ENCODE measurements at places on chromosomes 1 and 21.

DNA sequence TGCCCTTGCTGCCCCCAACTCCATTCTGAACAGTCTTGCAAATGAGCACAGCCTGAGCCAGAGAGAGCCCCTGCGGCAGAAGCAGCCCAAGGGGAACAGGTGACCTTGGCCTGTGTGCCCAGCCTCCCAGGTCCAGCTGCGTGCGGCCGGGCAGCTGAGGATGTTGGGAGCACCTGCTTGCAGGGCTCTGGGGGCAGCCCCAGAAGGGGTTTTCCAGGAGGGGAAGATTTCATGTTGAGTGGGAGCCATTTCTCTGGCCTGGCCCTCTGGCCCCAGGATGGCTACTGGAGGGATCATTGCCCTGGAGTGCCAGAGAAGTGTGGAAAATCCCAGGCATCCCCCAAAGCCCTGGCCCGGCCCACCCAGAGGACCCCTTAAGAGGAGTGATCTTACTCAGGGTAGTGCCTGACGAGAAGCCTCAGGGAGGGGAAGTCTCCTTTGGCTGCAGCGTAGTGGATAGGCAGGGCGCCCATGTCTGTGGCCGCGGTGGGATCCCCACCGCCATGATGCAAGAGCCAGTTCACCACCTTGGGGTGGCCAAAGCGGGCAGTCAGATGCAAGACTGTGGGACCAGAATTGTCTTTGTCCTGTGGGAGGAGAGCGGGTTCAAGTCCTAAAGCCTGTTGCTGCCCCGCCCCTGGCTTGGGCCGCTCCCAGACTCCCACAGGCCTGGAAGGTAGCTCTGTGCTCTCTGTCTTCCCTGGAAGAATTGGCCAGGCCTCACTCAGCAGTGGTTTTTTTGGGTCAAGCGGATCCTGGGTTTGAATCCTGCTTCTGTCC, 20.6 kb upstream of the RNU1-4 start:
- no peak for DNase-seq

DNA sequence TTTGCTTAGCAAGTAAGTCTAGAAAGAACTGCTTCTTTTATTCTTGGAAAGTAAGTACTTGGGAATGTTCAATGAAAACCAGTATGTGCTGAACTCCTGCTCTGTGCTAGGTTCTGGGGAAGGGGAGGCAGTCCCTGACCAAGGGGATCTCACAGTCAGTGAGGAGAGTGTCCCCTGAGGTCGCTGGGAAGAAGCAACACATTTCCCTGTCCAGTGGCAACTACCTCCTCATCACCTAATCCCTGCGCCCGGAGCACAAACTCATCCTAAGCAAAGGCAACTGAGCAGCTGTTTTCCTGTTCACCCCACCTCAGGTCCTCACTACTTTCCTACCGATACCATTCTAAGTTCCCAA, 61.7 kb upstream of the ANGPTL1 start:
- DNase-seq: no peak

- peak; percentile 25 for DNase-seq
Observed at GRCh38 chr1:51517361-51518032, 1.6 kb downstream of the EPS15 start.

- no peak for DNase-seq
Observed at GRCh38 chr1:25797939-25798338, 2.1 kb upstream of the SELENON start.

GRCh38 chr1:1179983-1180861, 6.5 kb downstream of the TTLL10 start:
- DNase-seq: no peak

DNA sequence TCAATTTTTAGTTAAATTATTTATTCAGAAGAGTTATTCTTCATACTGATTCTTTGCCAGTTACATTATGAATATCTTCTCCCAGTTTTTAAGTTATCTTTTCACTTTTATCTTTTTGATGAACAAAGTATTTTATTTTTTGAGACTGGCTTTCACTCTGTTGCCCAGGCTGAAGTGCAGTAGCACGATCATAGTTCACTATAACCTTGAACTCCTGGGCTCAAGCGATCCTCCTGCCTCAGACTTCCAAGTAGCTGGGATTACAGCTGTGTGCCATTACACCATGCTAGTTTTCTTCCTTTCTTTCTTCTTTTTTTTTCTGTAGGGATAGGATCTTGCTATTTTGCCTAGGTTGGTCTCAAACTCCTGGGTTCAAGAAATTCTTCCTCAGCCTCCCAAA, 3.5 kb downstream of the GORAB start:
- DNase-seq: no peak

GRCh38 chr1:923991-924655, 400 bp downstream of the SAMD11 start:
- DNase-seq: no peak

DNA sequence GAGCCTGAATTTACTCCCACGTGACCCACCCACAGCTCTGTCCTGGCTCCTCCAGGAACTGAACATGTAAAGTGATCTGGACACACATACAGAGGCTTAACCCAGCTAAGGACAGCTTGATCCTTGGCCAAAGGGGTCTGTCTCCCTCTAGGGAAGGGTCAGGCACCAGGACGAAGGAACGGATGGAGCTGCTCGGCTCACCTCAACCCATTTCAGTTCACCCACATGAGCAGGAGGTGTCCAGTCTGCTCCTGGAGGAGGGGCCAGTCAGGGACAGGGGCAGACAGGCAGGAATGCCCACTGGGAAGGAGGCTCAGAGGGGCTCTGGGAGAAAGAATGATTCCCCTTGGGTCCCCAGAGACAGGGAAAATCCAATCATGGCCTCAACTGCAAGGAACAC, 567.2 kb downstream of the PTPRU start:
- DNase-seq: no peak

DNA sequence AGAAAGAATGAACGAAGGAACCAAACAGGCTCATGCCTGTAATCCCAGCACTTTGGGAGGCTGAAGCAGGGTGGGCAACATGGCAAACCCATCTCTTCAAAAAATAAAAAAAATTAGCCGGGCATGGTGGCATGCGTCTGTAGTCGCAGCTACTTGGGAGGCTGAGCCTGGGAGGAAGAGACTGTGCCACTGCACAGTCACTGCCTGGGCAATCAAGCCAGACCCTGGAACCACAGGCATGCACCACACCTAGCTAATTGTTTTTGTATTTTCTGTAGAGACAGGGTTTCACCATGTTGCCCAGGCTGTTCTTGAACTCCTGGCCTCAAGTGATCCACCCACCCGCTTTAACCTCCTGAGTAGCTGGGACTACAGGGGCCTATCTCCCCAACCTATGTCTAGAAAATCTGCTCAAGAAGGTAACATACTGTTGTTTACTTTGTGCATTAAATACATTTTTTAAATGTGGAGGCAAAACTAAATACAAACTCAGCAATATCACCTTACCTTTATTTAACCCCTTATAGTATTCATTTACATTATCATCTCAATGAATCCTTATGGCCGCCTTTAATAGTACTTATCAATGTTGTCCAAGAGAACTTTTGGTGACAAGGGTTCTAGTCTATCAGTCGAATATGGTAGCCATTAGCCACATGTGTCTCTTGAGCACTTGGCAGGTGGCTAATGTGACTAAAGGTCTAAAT, 2.7 kb downstream of the KHDC4 start:
- DNase-seq: no peak

DNA sequence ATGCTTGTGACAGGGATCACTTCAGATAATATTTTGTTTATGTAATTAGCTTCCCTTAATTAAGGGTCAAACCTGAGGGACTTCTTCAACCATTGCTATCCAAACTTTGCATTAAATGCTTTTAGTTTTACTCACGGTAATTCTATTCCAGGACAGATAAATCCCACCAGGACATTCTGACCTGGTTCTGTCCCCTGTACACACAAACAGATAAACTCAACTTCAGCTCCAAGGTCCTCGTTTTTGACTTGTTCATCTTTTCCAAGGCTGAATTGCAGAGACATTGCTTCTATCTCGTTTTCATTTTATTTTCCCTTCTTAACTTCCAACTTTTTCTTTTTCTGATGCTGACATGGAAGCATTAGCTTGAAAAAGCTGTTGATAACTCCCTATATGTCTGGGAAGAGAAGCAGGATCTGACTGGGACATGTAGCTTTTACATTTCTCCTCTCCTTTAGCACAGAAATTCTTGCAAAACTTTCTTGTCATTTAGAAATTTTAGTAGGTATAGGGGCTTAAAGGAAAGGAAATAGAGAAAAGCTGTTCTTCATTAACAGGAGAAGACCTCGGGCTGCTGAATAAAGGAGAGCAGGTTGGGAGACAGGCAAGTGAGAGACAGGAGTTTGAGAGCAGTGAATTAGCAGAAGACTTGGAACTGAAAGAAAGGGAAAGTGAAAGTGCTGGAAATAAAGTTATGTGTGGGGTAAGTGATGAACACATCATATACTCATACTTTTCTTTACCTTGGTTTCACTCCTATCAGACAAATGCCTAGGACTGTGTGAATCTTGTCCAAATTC, 231.7 kb upstream of the B3GALT2 start:
- no peak for DNase-seq

GRCh38 chr1:157103268-157103667, 3.7 kb upstream of the ETV3L start:
- no peak for DNase-seq

DNA sequence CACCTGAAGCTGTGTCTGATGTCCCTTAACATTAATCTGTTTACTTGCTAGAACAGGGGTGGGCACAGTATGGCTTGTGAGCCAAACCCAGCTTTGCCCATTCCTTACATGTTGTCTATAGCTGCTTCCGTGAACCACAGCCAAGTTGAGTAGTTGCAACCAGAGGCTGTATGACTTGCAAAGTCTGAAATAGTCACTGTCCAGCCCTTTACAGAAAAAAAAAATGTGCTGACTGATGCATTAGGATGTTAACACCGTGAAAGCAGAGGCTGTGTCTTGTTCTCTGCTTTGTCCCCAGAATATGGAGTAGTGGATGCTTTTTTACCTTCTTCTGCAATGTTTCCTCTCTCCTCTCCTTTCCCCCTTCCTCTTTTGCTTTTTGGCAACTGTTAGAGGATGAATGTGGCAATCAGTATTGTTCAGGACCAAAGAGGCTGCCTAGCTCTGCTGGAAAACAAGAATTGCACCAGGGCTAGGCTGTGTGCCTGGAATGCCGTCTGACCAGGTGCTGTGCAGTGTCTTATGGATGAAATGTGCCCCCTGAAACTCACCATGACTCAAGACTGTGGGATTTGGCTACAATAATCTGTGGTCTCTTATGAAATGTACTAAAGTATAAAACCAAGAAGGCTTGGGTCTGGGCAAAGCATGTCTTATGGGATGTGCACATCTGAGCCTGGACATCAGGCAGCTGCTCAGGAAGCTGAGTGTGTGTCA, 79.6 kb upstream of the GCLM start:
- no peak for DNase-seq

DNA sequence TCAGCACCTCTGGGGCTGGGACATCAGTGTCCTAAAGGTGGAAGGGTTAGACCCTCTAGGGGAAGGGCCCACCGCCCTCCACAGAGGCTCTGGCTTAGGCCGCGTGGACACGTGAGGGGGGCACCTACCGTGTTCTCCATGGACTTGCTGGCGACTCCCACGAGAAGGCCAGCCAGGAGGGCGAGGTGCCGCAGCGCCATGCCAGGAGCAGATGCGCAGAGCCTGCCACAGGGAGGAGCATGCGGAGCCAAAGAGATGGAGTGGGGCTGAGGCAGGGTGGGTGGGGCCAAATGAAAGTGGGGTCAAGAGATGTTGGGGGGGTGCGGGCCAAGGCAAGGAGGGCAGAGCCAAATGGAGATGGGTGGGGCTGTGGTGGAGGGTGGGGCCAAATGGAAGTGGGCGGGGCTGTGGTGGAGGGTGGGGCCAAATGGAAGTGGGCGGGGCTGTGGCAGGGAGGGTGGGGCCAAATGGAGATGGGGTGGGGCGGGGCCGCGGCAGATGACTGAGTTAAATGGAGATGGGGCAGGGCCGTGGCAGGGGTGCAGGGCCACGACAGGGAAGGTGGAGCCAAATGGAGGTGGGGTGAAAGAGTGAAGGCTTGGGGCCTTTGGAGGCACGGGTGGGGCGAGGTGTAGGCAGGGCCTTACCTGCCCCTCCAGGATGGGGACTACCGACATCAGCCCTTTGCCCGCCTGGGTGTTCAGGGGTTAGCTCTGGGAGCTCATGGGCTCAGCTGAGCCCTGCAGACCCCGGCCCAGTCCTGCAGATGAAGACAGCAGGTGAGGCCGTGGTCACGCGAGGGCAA, 17.4 kb upstream of the RNF223 start:
- no peak for DNase-seq

- no peak for DNase-seq
Observed at GRCh38 chr1:17101261-17101660, 18.0 kb downstream of the PADI2 start.

DNA sequence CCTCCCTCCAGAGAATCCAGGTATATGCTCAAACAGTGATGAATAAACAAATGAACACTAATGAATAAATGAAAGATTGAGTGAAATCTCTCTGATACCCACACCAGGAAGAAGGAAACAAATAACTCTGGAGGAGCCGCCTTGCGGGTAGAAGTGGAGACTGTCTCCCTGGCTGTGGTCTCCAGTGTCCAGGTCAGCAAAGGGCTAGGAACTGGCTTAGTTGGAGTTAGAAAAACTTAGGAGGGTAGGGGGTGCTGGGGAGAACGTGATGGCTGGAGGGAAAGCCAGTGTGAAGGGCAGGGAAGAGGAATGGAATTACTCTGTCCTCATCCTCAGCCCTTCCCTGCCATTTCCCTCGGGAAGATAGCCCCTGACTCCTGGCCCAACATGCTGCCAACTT, 537 bp downstream of the RHBDL2 start:
- no peak for DNase-seq

GRCh38 chr1:82646888-82647287, 846.2 kb downstream of the ADGRL2 start:
- no peak for DNase-seq

GRCh38 chr1:184392779-184393522, 6.1 kb downstream of the C1orf21 start:
- DNase-seq: no peak

DNA sequence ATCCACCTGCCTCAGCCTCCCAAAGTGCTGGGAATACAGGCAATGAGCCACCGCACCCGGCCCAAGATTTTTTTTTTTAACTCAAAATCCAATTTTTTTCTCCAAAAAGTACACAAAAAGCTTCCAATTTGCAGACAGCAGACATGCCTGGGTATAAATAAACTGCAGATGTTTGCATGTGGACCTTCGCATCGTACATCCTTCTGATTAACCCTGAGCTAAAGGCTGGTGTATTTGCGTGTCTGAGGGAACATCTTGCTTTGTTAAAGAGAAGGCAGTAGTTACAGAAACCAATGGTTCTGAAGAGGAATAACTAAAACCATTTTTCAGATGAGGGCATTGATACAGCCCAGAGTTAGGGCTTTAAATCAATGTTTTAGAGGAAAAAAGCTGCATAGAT, 12.7 kb downstream of the BCAR3 start:
- DNase-seq: no peak

All from hindlimb muscle (tissue), 1 donor.